ENCODE measurements at places on chromosomes 16 and 17. TPM values are rescaled to one million over a fixed set of nuclear protein-coding genes. Genes with fewer than 3 reads are reported as not detected.

DNA sequence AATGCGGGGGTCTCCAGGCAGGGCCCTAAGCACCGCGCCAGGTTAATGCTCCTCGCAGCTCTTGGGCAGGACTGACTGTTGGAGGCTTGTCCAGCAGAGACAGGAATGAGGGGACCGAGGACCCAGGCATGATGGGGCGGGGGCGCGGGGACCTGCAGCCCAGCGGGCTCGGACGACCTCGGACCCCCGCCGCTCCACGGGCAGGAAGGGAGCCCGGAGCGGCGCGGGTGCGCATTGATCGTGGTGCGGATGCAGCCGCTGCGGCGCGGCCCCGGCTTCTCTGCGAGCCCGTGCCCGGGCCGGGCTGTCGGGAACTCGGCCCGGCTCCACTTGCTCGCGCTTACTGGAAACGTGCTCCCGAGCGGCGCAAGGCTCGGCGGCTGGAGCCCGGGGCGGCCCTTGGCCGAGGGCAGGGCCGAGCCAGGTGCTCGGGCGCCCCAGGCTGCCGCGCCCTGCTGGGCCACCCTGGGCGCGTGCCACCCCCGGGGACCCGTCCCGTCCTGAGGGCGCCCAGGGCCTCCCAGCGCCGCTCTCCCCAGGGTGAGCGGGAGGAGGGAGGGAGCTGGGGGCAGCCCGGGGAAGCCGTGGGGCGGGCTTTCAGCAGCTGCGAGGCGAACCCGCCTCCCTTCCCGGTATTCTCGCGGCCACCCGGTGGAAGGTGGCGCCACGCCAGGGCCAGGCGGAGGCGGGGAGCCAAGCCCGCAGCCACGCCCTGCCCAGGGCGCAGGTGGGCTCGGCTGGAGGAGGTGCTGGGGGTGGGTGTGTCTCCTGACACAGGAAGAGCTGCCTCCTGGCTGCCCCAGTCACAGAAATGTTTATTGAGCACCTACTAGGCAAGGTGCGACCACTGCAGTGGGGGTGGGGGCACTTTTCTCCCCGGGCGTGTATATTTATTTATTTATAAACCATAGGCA, 45.9 kb downstream of the SOCS3 start:
- DNase-seq, result no peak

The CDH8 gene
- total RNA-seq, result 5.6 TPM

The PLA2G10 gene
- not detected for total RNA-seq

- DNase-seq, result no peak
Observed at GRCh38 chr16:3047387-3047720, 993 bp downstream of the MMP25 start.

The SEZ6L2 gene
- 2.9 TPM for total RNA-seq

DNA sequence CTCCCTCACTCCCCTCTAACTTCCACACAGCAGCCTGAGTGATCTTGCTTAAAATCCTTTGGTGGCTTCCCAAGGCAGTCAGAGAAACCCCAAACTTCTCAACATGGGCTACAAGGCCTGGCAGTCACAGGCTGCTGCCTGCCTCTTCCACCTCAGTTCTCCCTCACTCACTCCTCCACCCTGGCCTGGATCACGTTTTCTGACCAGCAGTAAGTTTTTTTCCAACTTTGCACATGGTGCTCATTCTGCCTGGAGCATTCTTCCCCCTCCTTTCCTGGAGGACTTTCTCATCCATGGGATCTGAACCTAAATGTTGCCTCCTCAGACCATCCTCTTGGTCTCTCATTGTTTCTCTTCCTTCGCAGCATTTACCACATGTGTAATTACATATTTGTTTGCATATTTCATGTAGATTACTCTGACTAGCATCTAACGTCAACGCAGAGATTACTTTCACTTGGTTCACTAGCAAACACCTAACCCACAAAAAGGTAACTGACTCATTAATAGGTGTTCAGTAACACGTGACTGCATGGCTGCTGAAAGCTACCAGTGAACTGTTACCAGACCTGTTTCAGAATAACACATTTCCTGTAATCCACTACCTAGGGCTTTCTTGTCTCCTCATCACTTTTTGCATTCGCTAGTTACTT, 17.1 kb downstream of the GNA13 start:
- DNase-seq, result no peak

DNA sequence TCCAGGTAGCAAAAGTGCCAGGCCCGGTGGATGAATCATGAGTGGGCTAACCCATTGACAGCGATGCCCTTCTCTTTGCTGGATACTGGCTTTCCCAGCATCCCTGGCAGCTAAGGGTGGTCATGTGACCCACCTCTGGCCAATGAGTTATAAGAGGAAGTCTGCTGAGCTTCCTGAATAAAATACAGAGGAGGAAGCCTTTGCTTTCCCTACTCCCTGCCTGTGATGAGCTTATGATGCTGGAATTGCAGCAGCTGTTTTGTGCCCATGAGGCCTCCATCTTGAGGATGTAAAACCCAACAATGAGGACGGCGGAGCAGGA, 15.0 kb upstream of the ATP2A3 start:
- no peak for DNase-seq

GRCh38 chr17:7992516-7992915, 9.9 kb upstream of the GUCY2D start:
- no peak for DNase-seq

- no peak for DNase-seq
Observed at GRCh38 chr17:55299162-55299838, 34.5 kb downstream of the HLF start.

DNA sequence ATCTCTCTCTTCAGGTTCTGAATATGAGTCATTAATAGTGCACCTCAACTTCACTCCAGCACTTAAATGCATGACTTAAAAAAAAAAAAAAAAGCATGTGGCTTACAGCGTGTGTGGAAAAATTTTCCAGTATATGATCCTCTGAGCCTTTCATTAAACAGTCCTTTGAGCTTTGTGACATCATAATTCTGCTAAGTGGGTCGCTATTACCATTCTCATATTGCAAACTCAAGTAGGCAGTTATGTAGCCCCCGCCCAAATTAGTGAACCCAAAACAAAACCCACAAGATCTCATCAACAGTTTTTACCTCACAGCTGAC, 672 bp downstream of the CMTR2 start:
- DNase-seq, result peak; percentile 51

The NPIPA2 gene
- total RNA-seq, result not detected

GRCh38 chr16:31081428-31082351, 7.1 kb downstream of the PRSS53 start:
- DNase-seq, result no peak

- DNase-seq, result no peak
Observed at GRCh38 chr17:62178579-62178978, 113.5 kb upstream of the MED13 start.

DNA sequence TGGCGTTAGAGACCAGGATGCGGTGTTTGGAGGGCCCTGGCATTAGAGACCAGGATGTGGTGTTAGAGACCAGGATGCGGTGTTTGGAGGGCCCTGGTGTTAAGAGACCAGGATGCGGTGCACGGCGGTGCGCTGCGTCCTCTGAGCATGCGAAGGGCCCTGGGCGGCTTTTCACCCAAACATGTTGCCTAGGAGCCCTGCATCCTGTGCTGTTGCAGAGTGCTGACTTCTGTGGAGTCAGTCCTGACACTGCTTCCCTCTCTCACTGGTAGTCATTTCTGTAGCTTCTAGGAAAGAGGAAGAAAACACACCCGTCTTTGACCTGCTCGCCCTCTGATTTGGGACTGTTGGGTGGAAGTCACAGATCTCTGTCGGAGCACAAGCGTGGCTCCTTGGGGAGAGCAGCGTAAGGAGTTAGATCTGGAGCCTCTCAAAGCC, 141.2 kb downstream of the LAT start:
- DNase-seq, result no peak

The CDT1 gene
- 7.9 TPM for total RNA-seq

DNA sequence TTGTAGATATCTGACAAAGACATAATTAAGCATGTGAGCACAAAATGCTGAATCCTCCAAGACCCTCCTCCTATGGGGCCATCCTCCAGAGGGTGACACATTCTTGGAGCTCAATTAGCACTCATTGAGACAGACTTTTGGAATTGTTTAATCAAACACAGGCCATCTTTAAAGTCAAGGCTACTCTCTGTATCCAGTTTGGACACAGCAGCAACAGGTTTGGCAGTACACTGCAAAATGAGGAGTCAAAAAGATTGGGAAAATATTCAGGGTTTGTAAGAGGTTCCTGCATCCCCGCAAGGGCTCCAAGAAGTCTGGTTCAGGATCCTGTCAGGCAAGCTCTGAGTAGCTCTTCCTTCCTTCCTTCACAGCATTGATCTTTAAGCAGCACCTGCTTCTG, 1.3 kb downstream of the ITFG1 start:
- DNase-seq, result no peak

The SPAG5 gene
- 18.2 TPM for total RNA-seq

DNA sequence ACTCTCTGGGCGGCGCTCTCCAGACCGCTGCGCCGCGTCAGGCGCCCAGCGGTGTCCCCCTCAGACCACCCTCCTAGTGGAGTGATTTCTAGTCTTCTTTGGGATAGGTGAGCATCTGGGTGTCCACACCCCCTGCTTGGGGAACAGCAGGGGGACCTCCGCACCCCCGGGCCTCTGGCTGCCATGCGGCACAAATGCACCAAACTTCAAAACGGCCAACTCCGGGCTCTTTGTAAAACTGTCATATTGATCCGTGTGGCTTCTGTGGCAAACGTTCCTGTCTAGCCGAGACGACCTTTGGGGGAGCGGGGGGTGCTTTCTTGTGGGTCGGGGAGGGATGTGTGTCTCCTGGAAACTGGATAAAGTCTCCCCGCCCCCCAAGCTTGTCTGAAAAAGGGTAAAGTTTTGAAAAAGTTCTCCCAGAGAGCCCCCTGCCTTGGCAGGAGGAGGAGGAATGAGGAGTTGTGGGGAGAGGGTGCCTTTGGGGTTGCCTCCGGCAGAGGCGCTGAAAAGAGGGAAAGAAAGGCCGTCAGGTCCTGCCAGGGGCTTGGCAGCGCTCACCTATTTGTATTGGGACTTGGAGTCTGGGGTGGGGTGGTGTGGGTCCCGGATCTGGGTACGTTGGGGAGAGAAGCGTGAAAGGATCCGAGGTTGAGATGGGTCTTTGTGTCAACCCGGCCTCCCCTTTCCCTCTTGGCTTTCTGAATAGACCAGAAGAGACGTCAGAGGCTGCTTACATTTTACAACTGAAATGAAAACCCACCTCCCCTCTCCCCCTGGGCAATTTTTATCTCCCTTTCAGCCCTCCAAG, 2.2 kb upstream of the CHD3 start:
- DNase-seq, result peak; percentile 66

DNA sequence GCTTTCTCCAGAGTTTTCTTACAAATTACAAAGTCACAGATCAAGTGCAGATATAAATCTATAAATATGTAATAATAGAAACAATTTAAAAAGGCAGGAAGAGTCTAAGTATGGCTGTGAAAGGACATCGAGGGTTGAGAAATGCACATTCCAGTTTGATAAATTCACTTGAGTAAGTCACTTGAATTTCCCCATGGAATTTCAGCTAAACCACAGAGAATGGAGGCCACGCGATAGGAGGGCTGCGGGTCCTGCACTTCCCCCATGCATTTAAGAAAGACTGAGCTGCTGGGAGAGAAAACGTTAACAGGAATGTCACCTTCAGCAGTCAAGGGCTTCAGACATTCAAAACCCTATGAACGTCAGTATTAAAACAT, 6.1 kb upstream of the MXRA7 start:
- DNase-seq, result no peak

DNA sequence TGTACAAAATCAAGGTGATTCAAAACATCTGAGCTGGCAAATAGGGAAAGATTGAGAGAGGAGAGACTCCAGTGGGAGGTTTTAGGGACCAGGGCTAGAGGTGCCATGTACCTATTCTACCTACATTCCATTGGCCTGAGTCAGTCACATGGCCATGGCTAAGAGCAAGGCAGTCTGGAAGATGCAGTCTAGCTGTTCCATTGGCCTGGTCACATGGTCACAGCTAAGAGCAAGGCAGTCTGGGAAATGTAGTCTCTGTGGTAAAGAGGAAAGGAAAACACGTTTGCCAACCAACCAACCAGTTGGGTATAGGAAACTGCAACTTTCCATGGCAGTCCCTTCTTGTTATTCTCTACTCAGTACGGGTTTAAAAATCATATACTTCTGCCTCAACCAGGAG, 369.1 kb downstream of the XYLT1 start:
- DNase-seq, result no peak

The GLTPD2 gene
- not detected for total RNA-seq

The CD300LD gene
- 0.20 TPM for total RNA-seq
